ENCODE measurements at places on chromosomes 3 and 15.

GRCh38 chr15:66144978-66145725, 108.4 kb downstream of the MEGF11 start:
- DNase-seq, result no peak

DNA sequence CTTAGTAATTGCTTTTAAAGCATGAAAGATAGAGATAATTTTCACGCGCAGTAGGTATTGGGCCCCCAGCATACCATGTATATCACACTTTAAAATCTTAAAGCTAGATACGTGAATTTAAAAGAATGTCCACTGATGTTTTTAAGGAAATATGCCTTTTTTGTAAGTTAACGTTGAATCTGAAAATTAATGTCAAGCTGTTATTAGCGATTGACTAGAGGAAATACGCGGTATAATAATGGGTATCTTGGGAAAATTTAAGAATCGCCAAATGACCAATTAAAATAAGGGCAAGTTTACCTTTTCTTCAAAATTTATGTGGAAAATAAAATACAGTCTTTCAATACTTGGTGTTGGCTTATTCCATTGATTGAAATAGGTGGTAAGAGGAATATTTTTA, 13.3 kb upstream of the CHD2 start:
- no peak for DNase-seq

- no peak for DNase-seq
These were observed 116.9 kb downstream of the BDH1 start for GRCh38 chr3:197438906-197439305.

GRCh38 chr3:192445770-192446644, 281.3 kb downstream of the FGF12 start:
- no peak for DNase-seq

- no peak for DNase-seq
These were observed 61.4 kb upstream of the LEKR1 start for GRCh38 chr3:156764751-156765150.

GRCh38 chr15:65641768-65642475, 20.2 kb downstream of the SLC24A1 start:
- no peak for DNase-seq

- DNase-seq, result no peak
These were observed 53.9 kb upstream of the VGLL3 start for GRCh38 chr3:87044846-87045245.

- DNase-seq, result peak; percentile 27
These were observed 61.0 kb upstream of the ANKRD28 start for GRCh38 chr3:15858547-15859506.

GRCh38 chr3:5699811-5700210, 512.3 kb downstream of the EDEM1 start:
- DNase-seq, result no peak

DNA sequence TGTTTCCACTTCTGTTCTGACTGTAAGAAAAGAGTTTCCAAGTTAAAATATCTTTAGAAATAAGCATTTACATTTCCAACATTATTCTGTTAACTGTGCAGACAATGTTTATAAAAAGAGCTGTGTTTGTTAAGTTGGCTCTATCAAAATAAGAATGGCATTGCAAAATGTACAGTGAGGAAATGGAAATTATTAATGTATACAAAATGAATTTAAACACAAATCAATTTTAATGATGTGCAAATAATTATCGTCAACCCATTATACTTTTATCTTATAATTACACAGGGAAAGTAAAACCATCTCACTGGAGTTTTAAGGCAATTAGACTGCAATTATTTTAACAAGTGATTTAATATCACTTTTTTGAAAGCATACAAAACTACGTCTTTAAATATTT, 17.5 kb downstream of the MRPS22 start:
- no peak for DNase-seq

GRCh38 chr3:101151286-101151913, 158.2 kb upstream of the ABI3BP start:
- DNase-seq, result no peak

- no peak for DNase-seq
These were observed 73.7 kb downstream of the PRTG start for GRCh38 chr15:55669270-55669669.

DNA sequence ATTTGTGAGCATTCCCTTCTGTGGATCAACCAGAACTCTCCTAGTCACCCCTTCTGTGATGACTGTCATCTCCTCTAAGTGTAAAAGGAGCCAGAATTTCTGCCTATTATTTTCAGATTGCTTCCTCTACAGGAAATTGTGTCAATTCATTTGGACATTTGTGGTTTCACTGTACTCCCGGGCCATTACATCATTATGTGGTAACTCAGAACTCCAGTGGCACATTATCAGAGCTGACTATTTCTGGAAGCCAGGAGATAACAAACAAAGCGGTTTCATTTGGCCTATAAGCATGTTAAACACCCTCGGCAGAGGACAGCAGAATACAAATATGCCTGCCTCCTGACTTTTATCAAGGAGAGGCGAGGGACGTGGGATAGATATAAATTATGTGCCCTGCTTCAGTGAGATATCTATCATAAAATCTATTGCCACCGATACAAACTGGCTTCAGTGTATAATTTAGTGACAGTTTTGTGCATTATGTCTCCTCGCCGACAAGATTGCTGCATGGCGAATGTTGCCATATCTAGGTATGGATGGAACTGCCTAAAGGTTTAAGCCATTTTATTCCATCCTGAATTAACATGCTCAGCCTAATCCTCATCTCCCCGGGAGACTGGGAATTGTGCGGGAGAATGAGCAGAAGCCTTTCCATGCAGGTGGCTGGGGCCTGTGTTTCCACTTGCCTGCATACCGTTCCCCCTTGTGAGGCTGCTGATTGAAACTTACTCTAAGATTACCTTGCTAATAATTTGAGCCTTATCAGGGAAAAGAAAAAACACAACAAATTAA, 193.4 kb upstream of the SEMA6D start:
- DNase-seq, result no peak

GRCh38 chr3:72031581-72031980, 246.6 kb upstream of the PROK2 start:
- DNase-seq, result no peak

- no peak for DNase-seq
These were observed 333.5 kb upstream of the AZI2 start for GRCh38 chr3:28682121-28682520.

DNA sequence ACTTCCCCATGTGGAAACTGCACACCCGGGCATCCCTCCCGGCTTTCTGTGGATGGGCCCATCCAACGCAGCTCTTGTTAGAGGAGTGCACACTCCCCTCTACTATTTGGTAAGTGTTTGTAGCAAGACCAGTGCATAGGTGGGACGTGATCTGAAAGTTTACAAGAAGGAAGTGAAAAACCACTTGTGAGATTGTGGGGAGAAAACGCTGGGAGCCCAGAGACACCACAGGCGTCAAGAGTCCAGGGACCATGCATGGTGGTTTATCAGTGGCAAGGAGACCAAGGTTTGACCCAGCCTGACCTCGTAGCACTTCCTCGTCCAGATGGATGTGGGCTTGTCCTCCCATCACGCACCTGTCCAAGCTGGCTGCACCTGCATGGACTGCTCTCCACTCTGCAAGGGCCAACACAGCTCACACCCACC, 51.6 kb downstream of the ATP10A start:
- no peak for DNase-seq

DNA sequence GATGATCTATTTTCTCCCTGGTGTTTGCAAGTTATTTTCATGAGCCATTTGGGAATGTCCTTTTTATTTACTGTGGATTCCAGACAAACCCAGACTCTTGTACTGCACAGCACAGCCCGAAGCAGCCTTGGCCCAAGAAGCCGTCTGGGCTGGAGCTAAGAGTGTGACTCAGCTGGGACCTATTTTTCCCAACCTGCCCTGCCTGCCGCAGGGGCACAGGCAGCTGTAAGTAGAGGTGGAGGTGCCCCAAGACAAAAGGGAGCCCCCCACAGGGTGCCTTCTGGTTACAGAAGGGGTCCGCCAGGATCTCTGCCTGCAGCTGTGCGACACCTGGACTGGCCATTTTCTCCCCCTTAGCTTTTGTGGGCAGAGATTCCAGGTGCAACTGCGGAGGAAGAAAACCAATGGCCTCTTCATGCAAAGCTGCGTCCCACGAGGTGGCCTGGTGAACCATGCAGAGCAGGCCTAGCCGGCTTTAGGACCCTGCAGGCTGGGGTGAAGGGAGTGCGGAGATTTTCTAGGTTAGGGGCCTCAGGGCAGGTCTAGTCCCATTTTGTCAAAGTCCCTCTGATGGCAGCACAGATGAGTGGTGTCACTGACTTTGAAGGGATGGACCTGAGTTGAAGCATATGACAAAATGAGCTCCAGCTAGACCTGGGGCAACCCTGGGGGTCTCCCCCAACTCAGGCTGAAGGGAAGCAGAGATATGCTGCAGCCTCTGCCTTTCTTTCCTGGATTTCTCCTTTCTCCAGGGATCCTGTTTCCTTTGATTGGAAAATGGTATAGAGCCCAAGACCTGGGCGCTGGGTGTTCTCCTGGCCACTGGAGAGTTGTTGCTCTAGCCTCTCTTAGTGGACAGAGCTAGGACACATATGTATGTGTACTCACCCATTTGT, 131.2 kb downstream of the KLF13 start:
- DNase-seq, result no peak

DNA sequence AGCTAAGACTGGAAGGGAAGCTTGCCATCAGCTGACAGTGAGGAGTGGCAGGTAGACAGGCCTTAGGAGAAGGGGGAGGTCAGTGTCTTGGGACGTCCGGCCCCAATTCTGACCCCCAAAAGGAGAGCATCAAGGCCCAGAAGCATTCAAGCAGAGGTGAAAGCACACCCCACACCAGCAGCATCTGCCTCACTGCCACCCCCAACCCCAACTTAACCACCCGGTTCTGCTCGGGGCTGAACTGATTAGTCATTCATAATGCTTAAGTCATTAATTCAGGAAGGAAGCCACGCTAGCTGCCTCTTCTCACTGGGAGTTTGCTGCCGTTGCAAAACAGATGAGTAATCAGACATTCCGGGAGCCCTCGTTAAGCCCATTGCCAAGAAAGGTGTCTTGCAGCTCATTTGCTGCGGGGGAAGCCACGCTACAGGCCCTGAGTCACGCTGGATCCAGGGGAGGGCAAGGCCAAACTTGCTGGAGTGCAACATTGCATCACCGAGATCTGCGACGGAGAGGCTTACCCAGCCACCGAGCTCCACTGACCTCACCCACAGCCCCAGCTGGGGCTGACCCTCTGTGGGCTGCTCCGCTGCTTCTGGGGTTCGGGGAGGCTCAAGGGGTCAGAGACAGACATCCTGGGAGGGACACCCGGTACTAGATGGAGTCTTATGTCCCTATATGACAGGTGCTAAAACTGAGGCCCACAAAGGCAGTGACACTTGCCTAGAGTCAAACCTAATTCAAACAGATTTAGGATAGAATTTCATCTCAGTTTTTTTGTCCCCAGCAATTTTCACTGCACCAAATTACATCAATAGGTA, 46.4 kb upstream of the HES1 start:
- peak; percentile 62 for DNase-seq

DNA sequence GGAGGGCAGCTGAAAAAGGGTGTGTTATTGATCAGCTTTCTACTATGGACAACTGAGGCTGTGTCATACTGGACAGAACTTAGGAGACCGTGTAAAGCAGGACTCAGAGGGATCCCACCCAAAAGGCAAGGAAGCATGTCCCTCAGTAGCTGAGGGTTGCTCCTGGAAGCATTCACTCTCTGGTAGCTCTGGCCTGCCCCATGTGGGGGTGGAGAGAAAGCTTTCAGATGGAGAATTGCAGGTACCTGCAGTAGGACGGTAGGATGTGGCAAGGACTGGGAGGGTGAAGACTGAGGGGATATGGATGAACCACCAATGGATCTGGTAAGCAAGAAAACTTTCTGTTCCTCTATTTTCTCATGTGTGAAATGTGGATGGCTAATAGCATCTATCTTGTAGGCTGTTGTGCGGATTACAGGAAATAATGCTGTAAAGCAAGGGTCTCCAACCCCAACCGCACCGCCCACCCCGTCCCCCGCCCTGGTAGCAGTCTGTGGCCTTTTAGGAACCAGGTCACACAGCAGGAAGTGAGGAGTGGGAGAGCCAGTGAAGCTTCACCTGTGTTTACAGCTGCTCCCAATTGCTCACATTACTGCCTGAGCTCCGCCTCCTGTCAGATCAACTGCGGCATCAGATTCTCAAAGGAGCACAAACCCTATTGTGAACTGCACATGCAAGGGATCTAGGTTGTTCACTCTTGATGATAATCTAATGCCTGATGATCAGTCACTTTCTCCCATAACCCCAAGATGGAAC, 157.7 kb upstream of the PROK2 start:
- DNase-seq, result no peak

GRCh38 chr15:92112180-92112579, 258.7 kb downstream of the SLCO3A1 start:
- DNase-seq, result no peak

DNA sequence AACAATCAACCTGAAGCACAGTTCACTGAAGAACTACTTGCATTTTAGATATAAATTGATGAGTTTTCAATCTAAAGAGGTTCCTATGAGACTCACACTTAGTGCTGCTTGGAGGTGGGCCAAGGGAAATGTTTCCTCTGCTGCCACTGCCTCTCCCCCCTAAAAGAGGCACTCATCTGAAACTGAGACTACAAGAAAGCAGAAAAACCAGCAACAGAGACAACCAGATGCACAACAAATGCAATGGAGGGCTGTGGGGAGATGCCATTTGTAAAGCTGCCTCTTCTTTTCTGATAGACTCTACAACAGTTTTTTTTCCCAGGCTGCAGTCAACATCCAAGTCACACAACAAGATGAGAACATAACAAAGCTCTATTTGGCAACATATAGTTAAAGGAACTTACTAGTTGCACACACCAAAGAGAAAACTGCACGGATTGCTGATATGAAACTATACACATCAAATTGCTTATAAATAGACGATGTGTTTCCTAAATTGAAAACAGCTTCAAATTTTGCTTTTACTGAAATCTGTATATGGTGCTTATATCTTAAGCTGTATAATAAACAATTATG, 11.0 kb downstream of the TSPAN3 start:
- no peak for DNase-seq

GRCh38 chr3:67001086-67001861, 3.2 kb downstream of the KBTBD8 start:
- no peak for DNase-seq

- no peak for DNase-seq
These were observed 457.1 kb downstream of the MFSD1 start for GRCh38 chr3:159258934-159259333.

DNA sequence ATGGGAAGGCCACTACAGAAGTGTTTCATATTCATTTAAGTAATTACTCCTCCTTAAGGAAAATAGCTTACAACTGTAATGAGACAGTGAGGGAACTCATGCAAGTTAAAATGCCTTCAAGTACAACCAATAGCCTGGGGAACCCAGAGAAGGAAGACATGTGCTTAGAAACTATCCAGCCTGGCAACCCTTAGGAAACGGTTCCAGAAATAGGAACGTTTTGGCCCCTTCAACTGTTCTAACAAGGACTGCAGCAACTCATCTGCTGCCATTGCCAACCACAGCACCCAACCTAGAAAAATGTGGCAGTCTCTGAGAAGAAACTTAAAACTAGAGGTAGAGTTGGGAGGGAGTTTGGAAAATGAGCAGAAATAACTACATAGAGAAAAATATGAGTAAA, 147.5 kb upstream of the STRIT1 start:
- no peak for DNase-seq

DNA sequence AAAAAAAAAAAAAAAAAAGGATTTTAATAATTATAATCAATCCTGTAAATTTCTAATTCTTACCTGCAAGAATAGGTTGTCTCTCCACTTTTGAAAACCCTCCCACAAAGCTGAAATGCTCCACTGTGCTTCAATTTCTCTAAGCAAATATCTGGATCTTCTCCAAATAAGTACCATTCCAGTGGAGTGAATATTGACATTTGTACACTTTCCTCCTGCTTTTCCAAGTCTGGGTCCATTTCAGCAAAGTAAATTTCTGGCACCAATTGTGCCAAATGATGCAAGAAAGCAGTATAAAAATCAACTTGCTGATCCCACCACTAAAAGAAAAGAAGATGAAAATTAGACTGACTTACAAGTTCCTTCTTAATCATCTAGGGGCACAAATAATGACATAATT, 19.9 kb downstream of the UBR1 start:
- no peak for DNase-seq
